ENCODE measurements at places on chromosomes 7 and 10.

DNA sequence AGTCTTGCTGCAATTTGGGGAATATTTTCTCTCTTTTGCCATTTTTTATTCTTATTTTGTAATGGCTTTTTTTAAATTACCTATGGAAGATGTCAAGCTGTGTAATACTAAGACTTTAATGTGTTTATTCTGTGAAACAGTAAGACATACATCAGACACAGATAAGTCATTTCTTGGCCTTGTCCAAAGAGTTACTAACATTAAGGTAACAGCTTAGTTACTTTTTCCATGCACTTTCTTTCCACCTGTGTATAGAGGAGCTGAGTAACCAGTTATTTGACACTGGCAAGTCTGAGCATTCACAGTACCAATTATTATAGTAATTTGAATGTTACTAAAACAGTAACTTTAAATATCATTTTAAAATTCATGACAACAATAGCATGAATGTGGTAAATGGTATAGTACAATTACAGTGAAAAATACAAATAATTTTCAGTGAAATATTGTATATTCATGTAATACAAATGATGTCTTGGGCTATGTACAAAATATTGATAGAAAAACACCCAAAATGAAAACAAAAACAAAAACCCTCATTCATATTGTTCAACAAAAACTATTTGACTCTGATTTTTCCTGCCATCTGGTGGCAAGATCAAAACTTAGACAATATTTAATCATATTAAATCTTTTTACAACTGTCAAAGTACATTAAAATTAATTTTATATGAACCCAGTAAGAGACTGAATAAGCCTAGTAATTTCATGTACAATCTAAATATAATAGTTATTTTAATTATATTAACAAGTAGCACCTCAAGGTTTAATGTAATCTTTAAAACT is 259.8 kb upstream of the SEMA3A start:
- no peak for DNase-seq

DNA sequence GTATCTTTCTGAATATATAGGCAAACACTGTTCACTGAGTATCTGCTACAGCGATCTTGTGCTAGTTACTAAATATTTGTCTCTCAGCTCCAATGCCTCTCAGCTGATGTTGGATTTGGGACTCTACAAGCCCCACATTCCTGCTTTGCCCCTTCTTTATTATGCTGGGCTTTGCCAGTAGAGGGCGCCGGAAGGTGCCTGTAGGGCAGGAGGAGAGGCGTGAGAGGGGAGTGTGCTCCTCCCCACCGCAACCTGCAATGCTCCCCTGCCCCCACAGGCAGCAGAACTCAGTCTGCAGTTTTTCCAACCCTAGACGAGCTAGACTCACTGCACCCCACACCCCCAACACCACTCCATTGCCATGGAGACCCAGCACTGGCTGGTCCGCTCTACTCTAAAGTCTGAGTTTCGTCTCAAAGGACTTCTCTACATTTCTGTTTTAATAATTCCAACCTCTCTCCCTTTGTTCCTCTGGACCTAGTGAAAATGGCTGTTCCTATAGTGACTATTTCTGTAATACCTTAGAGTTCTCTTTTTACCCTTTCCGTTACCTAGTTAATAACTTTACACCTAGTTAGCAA is 337.6 kb downstream of the CCSER2 start:
- DNase-seq = peak; percentile 13

GRCh38 chr10:89047397-89047796 is 56.8 kb downstream of the FAS start:
- DNase-seq = no peak

GRCh38 chr10:129253161-129253864 is 213.7 kb upstream of the MGMT start:
- DNase-seq = no peak

DNA sequence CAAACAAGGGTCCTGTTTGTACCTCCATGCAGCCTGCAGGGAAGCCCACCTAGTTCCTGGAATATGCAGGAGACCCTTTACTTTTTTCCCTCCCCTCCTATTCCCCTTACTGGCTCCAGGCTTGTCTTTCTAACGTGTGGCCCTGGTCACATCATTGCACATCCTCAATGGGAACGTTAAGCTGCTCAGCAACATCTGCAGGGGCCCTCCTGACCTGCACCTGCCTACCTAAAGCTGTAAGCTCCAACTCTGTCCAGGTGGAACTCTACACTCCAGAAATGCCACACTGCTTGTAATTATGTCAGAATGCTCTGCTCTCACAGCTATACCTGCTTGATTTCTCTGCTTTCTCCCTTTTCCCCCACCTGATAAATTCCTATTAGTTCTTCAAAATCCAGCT is 72.1 kb downstream of the ARMC3 start:
- no peak for DNase-seq

GRCh38 chr10:14142606-14143250 is 188.0 kb downstream of the FRMD4A start:
- DNase-seq = no peak

GRCh38 chr10:88281592-88282347 is 301.3 kb downstream of the RNLS start:
- no peak for DNase-seq

GRCh38 chr10:7006566-7006965 is 404.3 kb downstream of the SFMBT2 start:
- no peak for DNase-seq

- no peak for DNase-seq
Measured at GRCh38 chr10:69996611-69997010, 56.0 kb upstream of the MACROH2A2 start.

- no peak for DNase-seq
Measured at GRCh38 chr10:97355571-97355975, 21.0 kb upstream of the FRAT2 start.

GRCh38 chr7:151091003-151091402 is 4.7 kb downstream of the AGAP3 start:
- DNase-seq = no peak

- DNase-seq = no peak
Measured at GRCh38 chr10:94080108-94080507, 86.4 kb downstream of the PLCE1 start.

DNA sequence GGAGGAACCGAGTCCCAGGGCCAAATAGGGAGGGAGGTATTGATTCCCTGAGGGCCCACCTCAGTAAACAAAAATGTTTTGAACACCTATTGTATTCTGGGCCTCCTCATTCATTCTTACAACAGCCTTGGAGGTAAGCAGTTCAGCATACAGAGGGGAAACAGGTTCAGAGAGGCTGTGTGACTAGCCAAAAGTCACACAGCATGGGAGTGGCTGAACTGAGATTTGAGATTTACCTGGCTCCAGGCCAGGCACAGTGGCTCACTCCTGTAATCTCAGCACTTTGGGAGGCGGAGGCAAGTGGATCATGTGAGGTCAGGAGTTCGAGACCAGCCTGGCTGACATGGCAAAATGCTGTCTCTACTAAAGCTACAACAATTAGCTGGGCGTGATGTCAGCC is 107.2 kb downstream of the TMEM130 start:
- DNase-seq = no peak

DNA sequence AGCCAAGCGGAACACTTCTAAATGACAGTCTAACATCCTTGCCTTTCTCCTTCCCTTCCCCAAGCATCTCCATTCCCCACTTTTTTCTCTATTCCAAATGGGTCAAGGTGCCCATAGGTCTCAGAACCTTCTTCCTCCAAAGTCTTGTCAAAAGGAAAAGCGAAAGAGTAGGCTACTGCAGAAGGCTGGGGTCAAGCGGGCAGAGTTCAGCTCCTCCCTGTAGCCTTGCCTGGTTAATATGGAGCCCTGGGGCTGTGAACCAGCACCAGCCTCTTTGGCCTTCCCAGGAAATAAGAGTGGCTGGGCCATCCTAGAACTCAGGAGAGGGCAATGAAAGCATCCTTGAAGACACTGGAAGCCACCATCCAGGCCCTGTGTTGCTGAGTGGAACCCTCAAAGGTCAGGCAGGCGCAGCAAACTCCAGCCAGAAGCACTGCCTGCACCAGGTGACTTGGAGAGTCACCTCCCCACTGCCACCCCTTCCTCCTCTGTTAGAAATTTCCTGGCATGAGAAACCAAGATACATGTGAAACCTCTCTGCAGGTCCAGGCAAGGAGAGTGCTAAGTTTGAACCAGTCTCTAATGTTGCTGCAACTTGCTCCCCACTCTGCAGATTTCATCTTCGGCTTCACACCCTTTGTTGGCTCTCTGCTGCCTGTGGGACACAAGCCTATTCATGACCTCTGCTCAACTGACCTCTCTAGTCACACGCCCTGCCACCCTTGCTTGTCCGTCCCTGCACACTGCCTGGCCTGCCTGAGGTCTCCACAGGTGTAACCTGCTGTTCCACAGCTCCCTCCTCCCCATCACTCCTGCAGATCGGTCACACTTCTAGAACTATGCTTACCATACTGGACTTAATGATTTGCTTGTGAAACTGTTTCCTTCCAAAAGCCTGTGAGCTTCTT is 74.9 kb downstream of the SH3PXD2A start:
- no peak for DNase-seq

DNA sequence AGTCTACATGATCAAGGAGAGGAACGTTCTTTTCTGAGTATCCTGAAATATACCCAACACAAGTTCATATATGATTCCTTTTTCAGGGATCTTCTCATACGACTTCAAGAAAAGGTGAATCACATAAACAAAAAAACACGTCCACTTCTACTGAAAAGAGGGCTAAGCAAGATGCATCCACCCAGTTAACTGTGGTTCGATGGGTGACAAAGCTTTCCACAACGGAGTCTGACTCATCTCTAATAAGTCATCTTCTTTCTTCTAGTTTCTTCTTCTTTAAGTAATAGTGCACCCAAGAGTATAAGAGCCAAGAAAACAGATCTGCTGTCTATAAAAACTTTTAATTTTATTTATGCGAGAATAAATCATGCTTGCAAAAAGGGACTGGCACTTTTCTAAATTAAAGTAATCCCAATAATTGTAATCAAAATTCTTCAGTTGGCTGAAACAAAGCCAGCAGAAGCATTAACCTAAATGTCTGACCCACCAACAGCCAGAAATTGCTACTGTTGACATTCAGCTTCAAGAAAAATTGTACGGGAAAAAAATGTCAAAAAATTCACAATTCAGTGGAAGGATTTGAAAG is 146.9 kb upstream of the ANK3 start:
- DNase-seq = no peak

DNA sequence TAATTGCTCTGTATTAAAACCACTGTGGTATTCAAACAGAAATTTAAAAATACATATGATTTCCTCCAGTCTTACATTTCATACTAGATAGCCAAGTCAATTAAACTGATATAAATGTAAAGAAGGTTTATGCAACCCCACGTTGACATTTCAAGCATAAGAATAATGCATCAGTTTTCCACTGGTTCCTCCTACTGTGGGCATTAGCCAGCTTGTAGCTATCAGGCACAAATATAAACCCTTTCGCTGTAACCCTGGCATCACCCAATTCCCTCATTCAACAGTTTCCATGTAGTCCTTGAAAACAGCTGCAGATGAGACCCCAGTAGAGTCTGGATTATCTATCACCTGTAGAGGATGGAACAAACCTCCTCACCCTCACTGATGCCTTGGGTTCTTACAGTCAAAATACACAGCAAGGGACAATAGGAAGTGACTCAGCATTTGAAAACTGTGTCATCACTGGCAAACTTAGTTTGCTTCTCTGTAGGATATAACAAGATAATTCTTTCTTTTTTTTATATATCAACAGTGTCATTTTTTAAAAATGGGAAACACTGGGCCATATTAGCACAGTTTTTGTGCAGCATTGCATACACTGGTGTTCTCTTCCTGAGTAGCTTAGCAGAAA is 113.0 kb downstream of the PDE1C start:
- no peak for DNase-seq

DNA sequence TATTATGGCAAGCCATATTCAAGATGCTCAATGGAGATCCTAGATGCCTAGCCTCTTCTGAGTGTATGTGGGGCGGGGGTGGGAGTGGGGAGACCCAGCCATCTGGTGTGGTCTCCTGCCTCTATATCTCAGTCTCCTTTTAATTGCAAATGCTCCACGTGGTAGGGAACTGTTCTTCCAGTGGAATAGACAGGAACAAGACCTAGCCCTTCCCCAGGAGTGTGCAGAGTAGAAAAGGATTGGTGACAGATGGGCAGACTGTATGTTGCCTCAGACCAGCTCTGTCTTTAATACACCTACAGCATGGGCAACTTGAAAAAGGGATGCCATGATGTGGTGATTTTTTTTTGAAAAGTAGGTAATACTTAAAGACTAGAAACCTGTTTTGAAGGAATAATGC is 12.6 kb downstream of the CYP3A5 start:
- no peak for DNase-seq

DNA sequence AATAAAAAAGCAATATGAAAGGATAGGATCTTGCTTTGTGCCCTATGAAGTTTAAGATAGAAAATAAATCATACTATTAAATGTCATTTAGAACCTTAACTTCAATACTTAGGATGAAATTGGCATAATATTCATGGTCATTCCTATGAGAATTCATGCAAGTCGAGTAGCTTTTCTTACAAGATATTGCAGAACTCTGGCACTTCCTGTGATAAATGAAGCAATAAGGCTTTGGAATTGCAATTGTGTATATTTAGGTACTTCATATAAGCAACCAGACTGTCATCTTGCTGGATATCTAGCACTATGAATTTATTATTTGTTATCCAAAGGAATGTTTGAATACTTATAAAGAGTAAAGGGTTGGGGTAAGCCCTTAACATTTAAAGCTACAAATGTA is 116.5 kb downstream of the ZNF438 start:
- no peak for DNase-seq

- DNase-seq = no peak
Measured at GRCh38 chr10:103800789-103801540, 54.4 kb downstream of the SH3PXD2A start.

Measured in activated naive CD4-positive, alpha-beta T cell treated with anti-CD3 and anti-CD28 coated beads, Interleukin-2, amount 50 U/mL, for 16 hours (primary cell).